H1 (cell line): ENCODE measurements at places on chromosomes 16 and 17.

- DNase-seq = no peak
Observed at GRCh38 chr17:36602924-36603384, 1.6 kb downstream of the MRM1 start.

GRCh38 chr17:76506408-76507345 is 5.5 kb upstream of the RHBDF2 start:
- peak; percentile 99 for DNase-seq

GRCh38 chr16:86901483-86901882 is 323.1 kb downstream of the FOXL1 start:
- DNase-seq = no peak

DNA sequence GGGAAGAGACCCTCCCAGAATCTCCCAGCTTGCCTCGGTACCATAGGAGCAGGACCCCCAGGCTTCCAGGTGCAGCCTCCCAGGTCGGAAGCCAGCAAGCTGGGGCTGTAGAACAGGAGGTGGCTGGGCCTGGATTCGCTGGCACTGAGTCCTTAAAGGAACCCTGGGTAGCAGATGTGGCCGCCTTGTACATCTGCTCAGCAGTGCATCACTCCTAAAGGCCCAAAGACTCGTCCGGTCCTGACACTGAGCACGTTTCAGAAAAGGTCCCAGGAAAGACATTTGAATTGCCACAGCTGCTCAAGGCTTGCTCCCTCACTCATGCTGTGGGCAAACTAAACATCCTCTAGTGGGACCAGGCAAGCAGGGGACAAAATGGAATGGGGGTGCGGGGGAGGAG is 172.8 kb downstream of the RAB11FIP4 start:
- DNase-seq = no peak

GRCh38 chr17:27386206-27387075 is 69.8 kb upstream of the KSR1 start:
- no peak for DNase-seq

DNA sequence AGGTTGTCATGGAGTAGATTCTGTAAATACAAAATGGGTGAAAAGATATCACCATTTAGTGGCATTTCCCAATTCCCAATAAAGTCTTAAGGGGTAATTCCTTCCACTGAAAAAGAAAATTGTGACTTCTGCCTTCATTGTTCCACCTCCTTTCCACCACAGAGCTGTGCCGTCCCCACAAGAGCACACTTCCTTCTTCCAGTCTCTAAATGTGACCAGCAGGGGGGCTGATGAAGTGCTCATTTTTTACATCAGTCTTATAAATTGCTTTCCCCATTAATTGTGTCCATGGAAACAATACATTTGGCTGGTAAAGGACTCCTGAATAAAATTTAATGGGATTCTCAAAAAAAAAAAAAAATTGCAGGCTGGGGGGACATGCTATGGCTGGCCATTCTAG is 260.8 kb upstream of the PSMD7 start:
- no peak for DNase-seq

DNA sequence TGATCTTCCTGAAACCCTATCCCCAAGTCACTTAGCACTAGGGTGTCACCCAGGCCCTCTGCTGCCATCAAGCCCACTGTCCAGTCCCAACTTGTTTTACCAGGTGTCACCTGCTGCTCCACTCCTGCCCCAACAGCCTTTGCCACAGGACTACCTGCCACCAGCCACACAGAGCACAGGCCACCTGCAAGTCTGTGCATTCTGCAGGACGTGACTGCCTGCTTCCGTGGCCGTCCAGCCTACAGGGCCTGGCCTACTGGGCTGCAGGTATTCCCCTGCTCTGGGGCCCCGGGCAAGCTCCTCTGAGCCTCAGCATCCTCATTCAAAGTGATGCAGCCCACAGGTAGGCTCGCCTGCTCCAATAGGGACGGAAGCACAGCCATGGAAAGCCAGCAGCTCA is 3.2 kb downstream of the MCRIP1 start:
- no peak for DNase-seq

DNA sequence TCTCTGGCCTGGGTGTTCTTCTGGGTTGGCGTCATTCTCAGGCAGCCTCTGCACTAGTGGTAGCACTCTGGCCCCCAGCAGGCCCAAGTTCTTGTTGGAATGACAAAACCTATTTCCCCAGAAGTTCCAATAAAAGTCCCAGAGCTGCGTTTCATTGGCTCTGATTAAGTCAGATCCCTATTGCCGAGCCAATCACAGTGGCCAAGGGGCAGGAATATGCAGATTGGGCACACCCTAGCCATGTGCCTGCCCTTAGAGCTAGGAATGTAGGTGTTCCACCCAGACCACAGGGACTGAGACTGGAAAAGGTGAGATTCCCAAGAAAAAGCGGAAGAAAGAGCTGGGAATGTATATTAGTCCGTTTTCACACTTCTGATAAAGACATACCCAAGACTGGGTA is 44.9 kb upstream of the POLR3E start:
- no peak for DNase-seq

DNA sequence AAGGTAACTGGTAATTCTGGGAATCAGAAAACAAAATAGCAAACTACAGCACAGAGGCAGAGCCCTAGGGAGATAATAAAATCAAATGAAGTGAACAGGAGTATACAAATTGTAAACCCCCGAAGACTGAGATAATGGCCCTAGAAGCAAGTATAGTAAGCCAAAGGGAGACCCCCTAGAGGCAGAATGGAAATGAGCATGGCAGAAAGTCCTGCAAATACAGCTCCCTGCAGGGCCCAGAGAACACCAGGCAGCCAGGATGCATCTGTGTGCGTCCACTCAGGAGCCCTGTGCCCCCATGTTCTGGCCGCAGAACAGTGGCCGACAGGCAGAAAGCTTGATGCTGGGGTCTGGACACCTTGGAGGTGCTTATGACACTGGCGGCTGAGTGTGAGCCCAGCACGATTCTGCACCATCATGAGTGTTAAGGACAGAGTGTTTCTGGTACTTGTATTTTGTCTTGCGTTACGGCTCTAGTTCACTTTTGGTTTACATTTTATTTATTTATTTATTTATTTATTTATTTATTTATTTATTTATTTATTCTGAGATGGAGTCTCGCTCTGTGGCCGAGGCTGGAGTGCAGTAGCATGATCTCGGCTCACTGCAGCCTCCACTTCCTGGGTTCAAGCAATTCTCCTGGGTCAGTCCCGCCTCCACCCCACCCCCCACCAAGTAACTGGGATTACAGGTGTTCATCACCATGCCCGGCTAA is 48.7 kb downstream of the RGS9 start:
- no peak for DNase-seq

GRCh38 chr17:55327225-55328088 is 62.7 kb downstream of the HLF start:
- no peak for DNase-seq

- no peak for DNase-seq
Observed at GRCh38 chr17:40457369-40457768, 14.1 kb downstream of the IGFBP4 start.

DNA sequence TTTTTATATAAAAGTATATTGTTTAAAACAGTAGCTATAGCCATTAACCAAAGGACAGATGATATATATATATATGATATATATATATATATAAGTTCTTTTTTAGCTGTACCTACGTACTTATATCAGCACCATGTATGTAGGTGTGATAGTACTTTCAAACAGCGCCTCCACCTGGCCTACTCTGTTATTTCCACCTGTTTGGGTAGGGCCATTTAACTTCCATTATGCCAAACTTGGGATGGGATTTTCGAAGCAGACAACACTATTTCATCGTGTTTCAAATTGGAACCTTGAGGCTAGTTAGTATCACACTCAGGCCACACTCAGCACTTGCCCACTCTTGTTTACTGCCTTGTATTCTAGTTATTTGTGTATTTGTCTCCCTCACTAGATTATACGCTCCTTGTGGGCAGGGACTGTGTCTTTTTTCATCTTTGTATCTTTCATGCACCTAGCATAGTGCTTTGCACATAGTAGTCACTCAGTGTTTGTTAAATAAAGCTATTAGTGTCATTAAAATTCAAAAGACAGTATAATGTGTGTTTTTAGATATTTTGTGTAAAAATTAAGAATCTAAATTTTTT is 11.8 kb upstream of the CLTC start:
- no peak for DNase-seq

DNA sequence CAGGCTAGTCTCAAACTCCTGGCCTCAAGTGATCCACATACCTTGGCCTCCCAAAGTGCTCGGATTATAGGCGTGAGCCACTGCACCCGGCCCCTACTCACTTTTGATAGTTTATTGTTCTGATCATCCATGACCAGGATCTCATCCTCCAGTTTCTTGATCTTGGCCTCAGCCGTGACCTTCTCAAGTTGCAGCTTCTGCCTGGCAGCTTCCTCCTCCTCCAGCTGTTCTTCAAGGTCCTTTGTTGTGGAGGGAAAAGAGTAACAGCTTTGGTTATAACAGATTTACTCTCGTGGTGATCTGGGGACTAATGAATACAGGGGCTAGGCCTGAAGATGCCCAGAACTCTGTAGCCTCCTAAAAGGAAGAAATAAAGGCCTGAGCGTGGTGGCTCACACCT is 89.9 kb downstream of the NDE1 start:
- DNase-seq = no peak

GRCh38 chr17:18141210-18141803 is 32.8 kb downstream of the MYO15A start:
- peak; percentile 58 for DNase-seq

DNA sequence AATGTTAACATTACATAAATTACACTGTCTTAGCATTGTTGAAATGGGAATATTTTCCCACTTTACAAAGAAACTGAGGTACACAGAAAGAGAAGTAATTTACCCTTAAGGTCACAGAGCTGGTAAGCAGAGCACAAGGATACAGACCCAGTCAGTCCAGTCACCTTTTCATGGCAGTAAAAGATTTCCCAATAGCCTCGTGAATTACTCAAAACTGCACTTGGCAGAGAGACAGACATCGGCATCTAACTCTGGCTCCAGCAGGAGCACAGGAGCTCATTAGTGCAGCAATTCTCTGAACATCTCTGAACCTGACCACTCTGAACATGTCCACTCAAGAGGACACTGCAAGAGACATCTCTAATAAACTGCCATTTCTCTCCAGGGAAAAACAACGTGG is 3.1 kb downstream of the TEX2 start:
- DNase-seq = no peak

DNA sequence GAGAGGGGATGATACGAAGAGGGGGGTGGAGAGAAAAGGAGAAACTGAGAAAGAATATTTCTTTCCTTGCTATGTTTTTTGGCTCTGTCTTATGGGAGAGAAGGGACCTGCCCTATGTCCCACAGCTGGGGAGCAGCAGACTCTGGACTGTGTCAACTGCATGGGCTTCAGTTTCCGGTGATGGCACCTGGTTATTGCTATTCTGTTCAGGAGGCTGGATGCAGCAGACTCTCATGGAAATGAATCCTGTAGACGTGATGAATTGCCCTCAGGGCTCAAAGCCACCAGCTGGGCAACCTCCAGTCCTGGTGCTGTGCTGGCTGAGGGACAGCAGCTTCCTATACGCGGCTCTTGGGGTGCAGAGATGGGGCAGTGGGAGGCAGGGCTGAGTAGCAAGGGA is 121.2 kb downstream of the HAPSTR1 start:
- no peak for DNase-seq

GRCh38 chr17:32261417-32261736 is 4.3 kb upstream of the RHBDL3 start:
- no peak for DNase-seq

DNA sequence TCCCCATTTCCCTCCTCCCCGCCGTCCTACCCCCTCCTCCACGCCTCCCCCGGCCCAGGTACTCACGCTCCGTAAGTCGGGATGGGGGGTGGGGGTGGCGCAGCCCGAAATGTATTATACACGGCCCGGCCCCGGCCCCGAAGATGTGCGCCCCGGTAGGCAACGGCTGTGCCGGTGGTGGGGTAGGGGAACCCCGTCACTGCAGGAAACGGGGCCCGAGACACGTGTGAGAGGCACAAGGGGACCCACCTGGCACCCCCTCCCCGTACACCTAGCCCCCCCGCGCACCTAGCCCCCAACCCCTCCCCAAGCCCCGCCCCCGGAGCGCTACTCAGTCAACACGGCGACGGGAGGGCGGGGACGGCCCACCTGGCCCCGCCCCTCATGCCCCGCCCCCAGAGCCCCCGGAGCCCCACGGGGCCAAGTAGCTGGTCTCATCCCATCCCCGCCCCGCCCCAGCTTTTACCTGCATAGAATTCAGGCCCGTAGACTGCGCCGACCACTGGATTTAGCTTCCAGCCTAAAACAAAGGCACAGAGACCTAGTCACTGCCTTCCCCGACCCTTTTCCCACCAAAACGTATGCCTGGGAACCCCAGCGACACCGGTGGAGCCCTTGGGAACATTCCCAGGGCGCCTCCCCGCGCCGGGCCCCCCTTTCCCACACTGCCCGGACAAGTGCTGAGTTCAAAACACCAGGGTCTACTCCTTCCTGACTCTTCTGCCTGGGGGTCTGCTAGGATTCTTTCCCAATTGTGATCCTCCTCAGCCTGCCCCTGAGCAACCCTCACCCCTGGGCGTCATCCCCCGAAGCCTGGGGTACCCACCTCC is 22.8 kb downstream of the ENGASE start:
- DNase-seq = peak; percentile 59

DNA sequence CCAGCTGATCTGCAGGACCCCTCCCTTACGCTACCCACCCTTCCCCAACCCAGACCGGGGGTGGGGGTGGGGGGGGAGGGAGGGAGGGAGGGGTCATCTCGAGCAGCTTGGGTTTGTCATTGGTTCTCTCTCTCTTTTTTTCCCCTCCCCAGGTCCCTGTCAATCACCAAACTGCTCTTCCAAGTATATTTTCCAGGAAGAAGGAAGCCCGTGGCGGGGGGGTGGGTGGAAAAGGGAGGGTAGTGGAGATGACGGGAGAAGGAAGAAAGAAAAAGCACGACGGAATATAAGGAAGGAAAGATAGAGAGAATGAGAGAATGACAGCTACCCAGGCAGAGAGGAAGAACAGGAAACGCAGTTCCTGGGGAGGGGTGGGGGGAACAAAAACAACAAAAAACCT is 17.9 kb downstream of the SALL1 start:
- DNase-seq = peak; percentile 43

GRCh38 chr16:69204172-69204571 is 17.2 kb downstream of the SNTB2 start:
- no peak for DNase-seq

DNA sequence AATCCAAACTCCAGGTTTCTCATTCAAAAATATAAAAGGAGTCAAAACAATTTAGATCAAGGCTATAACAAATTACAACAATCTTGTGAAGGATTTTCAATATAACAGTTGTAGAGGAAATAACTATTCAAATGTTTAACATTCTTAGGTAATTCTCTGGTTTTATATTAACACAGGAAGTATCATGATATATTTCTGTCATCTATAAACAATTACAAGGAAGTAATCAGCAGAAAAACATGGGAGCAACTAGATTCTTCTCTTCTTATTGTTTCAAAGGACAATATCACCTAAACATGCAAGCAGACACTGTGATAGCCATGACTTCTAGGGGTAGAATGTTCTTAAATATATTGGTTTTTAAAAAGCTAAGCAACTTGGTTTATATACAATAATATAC is 49.9 kb downstream of the FBXL20 start:
- DNase-seq = no peak

- DNase-seq = peak; percentile 63
Observed at GRCh38 chr17:65100316-65101140, 36.6 kb upstream of the RGS9 start.
